ENCODE measurements at places on chromosomes 11 and 22.

GRCh38 chr11:118605116-118605867 is 2.1 kb upstream of the PHLDB1 start:
- no peak for DNase-seq

DNA sequence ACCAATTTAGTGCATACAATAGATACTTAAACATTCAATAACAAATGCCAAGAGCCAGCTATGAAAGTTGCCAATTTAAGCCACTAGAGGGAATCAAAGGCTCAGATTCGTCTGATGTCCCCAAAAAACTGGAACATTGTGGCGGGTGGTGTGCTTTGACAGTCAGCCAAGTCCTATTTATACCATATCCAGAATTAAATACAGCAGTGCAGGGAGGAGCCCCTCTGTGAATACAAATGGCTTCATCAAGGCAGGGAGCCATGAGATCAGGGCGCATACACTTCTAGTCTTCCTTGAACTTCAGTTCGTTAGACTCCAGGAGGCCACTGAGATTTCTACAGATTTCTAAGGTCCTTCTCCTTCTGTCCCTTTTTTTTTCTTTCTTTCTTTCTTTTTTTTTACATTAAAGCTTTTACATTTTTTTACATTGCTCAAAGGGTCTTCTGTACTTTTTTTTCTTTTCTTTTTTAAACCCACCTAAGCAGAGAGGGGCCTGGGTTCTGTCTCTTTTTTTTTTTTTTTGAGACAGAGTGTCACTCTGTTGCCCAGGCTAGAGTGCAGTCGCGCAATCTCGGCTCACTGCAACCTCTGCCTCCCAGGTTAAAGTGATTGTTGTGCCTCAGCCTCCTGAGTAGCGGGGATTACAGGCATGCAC is 41.5 kb upstream of the HSPA8 start:
- DNase-seq = peak; percentile 7

GRCh38 chr22:29136782-29137700 is 64.2 kb downstream of the KREMEN1 start:
- no peak for DNase-seq

DNA sequence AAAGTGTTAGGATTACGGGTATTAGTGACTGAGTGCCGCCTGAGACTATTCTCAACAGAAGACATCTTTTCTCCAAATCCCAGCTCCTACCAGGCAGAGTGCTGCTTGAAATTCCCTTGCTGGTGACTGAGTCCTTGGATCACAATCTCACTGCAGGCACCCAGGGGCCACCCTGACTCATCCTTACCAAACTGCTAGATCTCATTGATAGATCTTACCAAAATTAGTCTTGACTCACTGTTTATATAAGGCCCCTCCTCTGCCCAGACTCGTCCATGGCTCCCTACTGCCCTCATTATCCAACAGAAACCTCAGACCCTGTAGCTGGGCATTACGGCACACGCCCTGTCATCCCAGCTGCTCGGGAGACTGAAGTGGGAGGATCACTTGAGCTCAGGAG is 14.7 kb downstream of the TBC1D10A start:
- DNase-seq = no peak

DNA sequence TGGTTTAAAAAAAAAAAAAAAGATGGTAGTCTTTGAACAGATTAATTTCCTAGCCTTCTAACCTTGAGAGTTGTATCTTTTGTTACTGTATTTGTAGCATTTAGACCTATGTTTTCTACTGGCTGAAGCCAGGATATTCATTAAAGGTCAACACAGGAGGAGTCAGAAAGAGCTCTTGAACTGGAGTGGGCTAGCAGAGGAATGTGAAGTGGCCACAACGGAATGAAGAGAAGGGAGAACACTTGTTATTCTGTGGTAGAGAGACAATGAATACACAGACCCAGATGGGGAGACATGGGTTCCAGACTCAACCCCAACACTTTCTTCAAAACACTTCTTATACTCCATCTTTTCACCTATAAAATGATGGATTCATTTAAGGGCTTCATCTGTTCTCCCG is 88.1 kb downstream of the RELT start:
- DNase-seq = no peak

GRCh38 chr11:34049028-34049427 is 2.5 kb upstream of the CAPRIN1 start:
- no peak for DNase-seq

DNA sequence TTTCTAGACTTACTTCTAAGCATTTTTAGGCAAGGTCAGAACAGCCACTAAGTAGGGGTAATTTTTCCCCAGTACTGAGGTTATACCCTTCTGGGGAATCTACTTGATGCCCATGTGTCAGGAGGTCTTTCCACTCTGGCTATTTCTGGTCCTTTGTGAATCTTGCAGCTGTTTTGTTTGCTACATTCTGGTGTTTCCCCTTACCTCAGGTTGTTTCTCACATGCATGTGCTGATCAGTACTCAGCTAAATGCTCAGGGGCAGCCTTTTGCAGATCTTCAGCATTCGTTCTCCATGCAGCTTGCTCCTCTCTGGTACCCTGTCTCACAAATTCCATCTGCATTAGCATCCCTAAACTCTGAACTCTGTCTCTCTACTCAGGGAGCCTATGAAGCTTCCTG is 303.6 kb downstream of the SOX6 start:
- DNase-seq = no peak

GRCh38 chr22:33451866-33452469 is 393.8 kb upstream of the SYN3 start:
- no peak for DNase-seq

DNA sequence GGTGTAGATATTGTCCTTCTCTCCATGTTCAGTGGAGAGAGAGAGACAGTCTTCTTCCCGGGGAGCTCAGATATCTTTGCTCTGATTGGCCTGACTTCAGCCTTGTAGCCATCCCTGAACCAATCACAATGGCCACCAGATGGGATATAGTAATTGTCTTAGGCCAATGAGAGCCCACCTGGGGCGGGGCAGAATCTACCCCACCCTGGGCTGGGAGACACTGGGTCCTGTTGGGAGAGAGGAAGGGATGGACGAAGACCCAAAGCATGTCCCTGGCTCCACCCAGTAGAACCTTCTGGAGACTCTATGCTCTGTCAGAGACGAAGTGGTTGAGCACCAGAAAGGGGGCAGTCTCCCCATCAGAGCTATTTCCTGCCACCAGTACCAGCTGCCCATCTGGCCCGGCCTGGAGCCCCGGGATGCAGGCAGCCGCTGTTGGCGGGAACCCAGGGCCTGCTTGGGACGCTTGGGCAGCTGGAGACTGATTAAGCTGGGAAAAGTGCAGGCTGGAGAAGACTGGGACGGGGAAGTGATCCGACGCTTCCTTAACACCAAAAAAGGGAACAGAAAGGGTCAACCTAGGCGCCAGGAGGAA is 31.6 kb upstream of the CBX7 start:
- DNase-seq = no peak

GRCh38 chr11:47586098-47586855 is at the start of gene FAM180B:
Gene FAM180B (plus strand): TSS chr11:47586678. CDS start chr11:47586769, 91 bp downstream.
- DNase-seq = no peak

DNA sequence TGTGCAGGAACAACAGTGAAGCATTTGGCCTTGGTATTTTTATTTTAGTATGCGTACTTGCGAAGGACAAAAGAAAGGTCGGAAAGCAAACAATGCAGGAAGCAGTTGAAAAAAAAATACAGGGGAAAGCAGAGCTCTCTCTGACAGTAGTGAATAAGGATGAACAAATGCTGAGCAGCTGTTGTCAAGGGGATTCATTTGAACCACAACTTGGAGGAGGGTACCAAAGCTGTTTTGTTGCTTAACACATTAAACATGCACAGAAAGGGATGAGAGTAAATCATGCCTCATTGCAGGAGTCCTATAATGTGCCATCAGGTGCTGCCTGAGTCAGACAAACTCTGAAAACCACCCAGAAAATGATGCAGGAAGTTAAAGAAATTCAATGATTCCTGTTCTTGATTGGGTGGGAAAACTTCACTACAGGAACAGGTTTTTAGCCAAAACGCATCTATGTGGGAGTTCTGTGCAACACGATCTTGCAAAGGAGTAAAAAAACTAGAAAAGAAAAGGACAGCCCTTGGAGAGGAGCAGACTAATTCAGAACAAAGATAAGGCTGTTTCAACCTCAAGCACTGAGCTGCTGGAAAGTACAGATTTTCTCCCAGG is 2113.5 kb downstream of the LRRC4C start:
- no peak for DNase-seq

GRCh38 chr11:39365809-39366436 is 2093.5 kb downstream of the LRRC4C start:
- no peak for DNase-seq

DNA sequence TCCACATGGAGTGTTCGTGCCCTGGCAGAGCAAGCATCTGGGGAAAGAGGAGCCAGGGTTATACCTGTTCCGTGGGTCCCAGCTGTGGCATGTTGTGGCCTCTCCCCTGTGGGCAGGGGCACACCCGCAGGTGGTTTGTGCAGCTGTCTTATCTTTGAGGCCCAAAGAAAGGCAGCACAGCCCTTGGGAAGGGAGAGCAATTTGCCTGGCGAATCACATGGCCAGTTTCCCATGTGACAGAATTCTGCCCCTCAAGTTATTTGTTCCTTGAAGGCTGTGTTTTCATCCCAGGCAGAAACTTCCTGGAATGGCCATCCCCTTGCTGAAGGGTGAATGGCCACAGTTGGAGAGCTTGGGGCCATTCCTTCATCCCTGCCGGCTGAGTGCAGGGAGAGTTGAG is 16.4 kb upstream of the COX8A start:
- no peak for DNase-seq

- DNase-seq = no peak
Measured at GRCh38 chr11:955154-956063, 29.7 kb downstream of the AP2A2 start.

GRCh38 chr22:41642331-41643110 is 21.4 kb downstream of the XRCC6 start:
- DNase-seq = no peak

GRCh38 chr11:75200051-75200450 is 40.5 kb upstream of the TPBGL start:
- no peak for DNase-seq

DNA sequence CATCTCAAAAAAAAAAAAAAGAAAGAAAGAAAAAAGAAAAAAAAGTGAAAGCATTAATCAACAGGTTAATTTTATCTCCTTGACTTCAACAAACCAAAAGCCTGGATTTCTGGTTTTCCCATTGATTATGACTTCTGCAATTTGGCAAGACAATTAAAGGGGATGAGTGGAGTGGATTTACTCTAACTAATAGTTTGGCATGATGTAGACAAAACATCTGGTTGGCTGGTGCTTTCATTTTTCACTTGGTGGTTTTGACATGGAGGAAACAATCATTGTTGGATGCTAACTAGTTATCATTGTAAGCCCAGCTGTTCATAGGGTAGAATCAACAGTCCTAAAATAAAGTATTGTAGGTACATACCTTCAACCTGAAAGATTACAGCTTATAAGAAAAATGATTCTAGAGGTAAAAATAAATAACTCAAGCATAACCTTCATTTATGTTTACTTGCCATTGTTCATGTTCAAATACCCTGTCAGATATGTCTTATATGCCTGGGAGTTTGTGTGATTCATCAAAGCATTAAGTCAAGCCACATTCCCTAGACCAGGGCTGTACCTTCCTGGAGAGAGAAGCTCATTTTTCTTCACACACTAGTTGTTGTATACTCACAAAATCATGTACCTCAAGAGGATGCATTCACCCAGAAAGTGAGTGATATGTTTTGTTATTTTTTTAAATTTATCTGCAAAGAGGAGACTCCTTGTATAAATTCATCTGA is 15.1 kb downstream of the FIBIN start:
- no peak for DNase-seq

- no peak for DNase-seq
Measured at GRCh38 chr11:1129611-1130160, 28.1 kb upstream of the MUC5AC start.

GRCh38 chr11:2203440-2204259 is 32.0 kb upstream of the TH start:
- no peak for DNase-seq

DNA sequence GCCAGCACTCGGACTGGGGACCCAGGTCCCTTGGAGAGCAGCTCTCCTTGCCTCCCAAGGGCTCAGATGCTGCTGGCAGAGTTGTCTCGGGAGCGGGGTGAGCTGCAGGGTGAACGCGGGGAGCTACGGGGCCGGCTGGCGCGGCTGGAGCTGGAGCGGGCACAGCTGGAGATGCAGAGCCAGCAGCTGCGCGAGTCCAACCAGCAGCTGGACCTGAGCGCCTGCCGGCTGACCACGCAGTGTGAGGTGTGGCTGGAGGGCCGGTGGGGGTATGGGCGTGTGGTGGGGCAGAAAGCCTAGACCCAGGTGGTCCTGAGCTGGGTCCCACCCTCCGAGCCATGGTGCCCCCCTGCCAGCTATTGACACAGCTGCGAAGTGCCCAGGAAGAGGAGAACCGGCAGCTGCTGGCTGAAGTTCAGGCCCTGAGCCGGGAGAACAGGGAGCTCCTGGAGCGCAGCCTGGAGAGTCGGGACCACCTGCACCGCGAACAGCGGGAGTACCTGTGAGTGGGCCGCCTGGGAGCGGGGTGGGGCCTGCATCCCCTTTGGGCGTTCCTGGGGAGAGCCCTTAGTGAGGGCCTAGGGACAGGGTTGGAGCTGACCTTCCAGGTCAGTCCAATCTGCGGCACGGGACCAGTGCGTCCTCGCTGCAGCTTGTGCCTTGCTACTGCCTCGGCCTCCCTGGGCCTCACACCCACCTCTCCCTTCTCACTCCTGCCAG is 5.8 kb upstream of the RPS6KA4 start:
- no peak for DNase-seq

DNA sequence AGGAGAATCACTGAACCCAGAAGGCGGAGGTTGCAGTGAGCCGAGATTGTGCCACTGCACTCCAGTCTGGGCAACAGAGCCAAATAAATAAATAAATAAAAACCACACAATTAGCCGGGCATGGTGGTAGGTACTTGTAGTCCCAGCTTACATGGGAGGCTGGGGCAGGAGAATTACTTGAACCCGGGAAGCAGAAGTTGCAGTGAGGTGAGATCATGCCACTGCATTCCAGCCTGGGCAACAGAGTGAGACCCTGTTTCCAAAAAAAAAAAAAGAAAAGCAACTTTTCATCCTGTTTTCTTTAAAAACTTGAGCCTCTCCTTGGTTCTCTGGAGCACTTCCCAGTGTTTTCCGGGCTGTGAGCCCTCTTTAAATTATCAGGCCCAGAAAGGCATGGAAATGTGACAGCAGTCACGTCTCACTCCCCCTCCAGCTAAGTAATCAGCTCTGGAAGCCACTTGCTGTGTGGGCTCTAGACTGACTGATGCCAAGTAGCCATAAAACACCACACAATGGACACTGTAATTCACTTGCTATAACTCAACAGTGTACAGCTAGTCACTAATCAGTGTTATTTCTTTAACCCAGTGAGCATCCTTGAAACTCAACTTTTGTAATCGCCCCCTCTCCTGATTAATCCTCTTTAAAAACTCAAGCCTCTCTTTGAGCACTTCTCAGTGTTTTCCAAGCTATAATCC is 13.0 kb upstream of the MCHR1 start:
- no peak for DNase-seq

- DNase-seq = no peak
Measured at GRCh38 chr11:11668274-11668673, 46.5 kb upstream of the GALNT18 start.

- no peak for DNase-seq
Measured at GRCh38 chr11:79313530-79313913, 127.3 kb downstream of the TENM4 start.
